Foreskin melanocyte (primary cell): ENCODE measurements at places on chromosomes 16 and 17.
A peak's percentile ranks its signal among the peaks of the same experiment; 100 is the strongest.

DNA sequence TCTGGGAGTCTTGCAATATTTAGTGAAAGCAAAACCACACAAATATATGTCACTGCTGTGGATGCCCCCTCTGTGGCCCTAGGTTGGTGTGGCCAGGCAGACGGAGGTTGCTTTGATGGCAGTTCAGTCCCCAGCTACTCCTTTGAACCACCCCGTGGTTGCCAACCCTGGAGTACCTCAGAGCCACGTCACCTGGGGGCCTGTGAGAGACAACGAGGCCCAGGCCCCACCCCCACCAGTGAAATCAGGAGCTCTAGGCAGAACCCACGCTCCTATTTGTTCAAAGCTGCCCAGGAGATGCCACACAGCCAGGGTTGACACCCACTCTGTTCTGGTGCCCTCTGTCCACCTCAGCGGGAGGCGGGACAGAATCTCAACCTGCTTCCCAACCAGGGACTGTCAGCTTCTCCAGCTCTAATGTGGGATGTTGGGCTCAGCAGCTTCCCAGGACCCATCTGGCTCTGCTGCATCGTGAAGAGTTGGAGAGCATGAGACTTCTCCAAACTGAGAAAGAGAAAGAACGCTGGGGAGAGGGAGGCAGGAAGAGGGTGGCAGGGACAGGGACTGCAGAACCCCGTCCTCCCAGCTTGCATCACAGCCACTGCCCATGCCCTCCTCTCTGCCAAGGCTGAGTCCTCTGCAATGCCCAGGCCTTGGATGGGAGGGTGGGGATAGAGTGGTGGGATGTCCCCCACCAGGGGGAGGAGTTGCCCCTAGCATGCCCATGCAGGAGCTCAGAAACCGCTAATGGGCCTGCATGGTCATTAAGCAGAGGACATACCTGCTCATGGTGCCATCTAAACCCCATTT lies 81.8 kb downstream of the C16orf78 start:
- no peak for DNase-seq

GRCh38 chr16:21720533-21720932 lies 56.8 kb downstream of the OTOA start:
- no peak for DNase-seq

- DNase-seq = no peak
Measured at GRCh38 chr16:80018466-80018865, 417.9 kb upstream of the MAF start.

DNA sequence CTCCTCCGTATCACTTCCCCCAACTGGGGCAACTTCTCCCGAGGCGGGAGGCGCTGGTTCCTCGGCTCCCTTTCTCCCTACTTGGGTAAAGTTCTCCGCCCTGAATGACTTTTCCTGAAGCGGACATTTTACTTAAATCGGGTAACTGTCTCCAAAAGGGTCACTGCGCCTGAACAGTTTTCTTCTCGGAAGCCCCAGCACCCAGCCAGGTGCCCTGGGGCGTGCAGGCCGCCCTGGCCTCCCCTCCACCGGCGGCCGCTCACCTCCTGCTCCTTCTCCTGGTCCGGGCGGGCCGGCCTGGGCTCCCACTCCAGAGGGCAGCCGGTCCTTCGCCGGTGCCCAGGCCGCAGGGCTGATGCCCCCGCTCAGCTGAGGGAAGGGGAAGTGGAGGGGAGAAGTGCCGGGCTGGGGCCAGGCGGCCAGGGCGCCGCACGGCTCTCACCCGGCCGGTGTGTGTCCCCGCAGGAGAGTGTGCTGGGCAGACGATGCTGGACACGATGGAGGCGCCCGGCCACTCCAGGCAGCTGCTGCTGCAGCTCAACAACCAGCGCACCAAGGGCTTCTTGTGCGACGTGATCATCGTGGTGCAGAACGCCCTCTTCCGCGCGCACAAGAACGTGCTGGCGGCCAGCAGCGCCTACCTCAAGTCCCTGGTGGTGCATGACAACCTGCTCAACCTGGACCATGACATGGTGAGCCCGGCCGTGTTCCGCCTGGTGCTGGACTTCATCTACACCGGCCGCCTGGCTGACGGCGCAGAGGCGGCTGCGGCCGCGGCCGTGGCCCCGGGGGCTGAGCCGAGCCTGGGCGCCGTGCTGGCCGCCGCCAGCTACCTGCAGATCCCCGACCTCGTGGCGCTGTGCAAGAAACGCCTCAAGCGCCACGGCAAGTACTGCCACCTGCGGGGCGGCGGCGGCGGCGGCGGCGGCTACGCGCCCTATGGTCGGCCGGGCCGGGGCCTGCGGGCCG lies 1.6 kb downstream of the HIC1 start:
- DNase-seq = no peak

- DNase-seq = no peak
Measured at GRCh38 chr16:920717-921116, 50.1 kb downstream of the LMF1 start.

- DNase-seq = no peak
Measured at GRCh38 chr17:1222321-1222720, 42.5 kb upstream of the ABR start.

DNA sequence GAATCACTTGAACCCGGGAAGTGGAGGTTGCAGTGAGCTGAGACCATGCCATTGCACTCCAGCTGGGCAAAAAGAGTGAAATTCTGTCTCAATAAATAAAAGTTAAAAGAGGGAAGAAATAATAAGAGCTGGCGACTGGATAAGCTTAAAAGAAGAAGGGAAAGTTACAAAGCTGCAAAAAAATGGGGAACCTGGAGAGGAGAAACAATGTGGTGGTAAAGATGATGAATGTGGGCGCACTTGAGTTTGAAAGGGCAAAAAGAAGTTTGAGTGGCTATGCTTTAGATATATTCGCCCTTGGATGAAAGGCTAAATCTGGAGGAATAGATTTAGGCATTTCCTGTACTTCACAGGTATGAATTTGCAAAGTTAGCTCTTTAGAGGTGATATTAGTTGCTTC lies 53.0 kb upstream of the YPEL2 start:
- no peak for DNase-seq

DNA sequence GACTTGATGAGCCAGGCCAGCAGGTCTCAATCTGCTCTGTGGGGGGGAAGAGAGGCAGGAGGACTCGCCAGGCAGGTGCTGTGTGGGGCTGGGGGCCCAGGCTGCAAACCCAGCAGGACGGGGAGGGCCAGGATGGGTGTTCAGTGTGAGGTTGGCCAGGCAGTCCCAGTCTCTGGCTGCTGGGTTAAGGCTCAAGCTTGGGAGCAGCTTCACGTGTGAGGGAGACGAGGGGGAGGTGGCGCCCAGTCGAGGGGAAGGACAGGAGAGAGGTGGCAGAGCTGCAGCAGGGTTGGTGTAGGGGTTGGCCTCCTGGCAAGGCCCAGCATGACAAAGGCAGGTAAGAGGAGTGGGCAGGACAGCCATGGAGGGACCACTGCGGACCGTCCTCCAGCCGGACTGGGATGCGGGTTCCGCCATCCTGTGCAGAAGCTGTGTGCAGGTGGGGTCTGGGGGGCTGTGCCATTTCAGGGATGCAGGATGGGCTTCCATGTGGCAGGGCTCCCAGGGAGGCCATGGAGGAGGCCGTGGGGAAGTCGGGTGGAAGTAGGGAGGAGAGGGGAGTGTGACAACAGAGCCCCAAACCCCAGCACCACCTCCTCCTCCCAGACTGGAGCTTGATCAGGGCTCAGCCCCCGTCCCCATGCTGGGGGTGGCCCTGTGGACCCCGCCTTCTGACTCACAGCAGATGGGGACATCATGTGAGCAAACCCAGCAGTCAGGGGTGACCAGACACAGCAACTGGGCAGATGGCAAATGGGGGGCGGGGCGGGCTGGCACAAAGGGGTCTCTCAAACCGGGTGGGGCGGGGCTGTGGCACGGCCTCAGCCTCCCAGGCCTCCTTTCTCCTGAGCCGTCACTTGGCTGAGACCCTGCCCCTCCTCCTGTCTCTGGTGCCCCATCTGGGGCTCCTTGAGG lies 2.8 kb downstream of the ADGRG1 start:
- DNase-seq = no peak

DNA sequence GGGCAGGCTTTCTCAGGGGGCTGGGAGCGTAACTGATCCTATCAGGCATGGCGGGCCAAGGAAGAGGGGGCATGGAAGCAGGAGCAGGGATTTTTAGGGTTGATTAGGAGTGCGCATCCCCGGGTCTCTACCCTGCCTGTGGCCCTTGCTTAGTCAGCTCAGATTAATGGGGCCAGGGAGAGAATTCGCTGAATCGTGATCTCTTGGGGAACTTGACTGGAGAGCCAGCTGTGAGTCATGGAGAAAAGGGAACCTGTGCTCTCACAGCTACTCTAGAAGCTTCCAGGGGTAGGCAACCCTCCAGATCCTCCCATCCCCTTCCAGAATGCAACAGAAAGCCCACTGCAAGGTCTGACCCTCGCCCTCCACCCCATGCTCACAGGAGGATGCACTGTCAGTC lies 3.6 kb downstream of the FOXN1 start:
- DNase-seq = no peak

- no peak for DNase-seq
Measured at GRCh38 chr17:76734080-76734840, 2.9 kb downstream of the SRSF2 start.

- no peak for DNase-seq
Measured at GRCh38 chr17:16255481-16255921, 38.5 kb downstream of the PIGL start.

GRCh38 chr16:559411-560203 lies 587 bp upstream of the PRR35 start:
- DNase-seq = no peak

DNA sequence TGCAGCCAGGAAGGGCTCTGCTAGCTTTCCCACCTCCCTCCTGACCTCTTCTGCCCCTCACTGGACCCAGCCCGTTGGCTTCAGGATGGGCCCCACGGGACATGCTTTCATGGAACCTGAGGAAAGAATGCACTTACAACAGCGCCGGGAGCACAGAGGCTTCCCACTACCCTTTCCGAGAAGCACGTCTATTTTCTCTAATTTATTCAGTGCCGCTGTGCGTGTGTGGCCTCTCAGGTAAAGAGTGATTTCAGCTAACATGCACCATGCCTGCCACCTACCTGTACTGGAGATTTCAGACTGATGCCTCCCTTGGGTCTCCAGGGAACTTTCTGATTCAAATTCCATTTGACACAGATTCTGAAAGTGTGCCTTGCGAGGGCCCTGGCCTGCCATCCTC lies 140.1 kb downstream of the CYLD start:
- DNase-seq = no peak

DNA sequence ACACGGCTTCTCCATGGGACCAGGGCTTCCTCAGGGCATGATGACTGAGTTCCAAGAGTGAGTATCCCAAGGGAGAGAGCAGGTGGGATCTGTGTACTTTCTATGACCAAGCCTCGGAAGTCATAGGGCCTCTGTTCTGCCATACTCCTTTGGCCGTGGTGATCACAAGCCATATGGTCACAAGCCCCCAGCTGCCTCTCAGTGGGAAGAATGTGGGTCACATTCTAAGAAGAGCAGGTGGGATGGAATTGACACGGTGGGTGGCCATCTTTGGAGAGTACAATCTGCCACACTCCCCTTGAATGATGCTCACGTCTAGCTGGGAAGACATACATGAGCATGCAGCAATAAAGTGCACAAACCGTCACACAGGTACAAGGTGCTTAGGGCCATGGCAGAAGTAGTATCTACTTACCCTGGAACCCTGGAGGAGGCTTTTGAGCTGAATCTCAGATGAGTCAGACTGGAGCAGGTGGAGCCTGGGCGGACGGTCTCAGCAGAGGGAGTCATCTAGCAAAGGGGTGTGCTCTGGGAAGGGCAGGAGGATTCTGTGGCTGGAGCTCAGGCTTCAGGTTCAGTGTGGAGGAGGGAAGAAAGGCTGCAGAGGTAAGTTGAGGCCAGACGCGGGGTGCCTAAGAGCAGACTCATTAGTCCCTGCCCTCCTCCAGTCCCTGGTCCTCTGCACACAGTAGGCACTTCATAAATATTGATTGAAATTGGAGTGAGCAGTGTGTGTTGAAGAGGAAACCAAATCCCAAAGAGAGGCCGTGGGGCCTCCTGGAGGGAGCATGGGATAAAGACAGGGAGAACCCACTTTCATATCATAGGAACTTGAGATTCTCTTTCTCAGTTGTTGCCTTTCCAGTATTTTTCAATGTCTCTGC lies 26.6 kb downstream of the GOSR2 start:
- no peak for DNase-seq

- DNase-seq = no peak
Measured at GRCh38 chr16:58086381-58087208, 42.6 kb downstream of the CFAP20 start.

DNA sequence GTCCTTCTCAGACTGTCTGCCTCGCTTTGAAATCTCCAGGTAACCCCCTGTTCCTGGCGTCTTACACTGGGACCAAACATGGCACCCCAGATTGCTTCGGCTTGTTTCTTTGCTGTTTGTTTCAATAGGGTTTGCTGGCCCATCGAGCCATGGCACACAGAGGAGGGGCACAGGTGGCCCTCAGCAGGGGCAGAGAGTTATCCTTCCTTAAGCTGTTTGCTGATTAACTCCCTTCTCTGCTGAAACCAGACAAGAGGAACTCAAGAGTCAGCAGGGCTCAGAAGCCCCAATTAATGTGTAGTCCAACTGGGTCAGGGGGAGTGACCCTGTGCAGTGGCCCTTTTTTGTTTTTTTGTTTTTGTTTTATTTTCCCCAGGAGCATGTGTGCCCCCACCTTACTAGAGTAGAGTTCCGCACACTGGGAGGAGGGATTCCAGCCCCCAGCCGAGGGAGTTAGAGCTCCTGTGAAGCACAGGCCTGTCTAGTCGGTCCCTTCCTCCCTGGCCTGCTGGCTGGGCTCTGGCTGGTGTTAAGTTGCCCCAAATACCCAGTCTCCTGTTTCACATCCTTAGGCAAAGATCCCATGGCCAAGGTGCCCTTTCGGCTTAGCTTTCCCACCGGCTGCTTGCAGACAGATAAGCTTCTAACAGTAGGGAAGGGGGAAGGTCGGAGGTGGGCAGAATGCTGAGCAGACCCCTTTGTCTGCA lies 39.3 kb downstream of the YPEL2 start:
- no peak for DNase-seq

- DNase-seq = no peak
Measured at GRCh38 chr17:67245694-67246402, 852 bp upstream of the HELZ start.

- no peak for DNase-seq
Measured at GRCh38 chr16:88499292-88499691, 46.2 kb downstream of the ZFPM1 start.

DNA sequence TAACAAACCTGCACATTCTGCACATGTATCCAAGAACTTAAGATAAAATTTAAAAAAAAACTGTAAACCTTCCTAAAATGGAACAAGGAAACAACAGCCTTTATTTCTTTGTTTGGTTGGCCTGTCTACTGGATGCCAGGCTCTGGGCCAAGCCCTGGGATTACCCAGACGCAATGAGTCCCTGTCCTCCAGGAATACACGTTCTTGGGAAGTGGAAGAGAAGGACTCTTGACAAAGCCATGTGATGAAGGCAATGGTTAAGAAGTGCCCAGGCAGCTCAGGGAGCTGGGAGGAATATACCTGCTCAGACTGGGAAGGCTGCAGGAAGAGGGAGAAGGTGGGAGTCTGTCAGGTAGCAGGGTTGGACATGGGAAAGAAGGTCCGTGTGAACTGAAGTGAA lies 115.4 kb downstream of the AXIN2 start:
- no peak for DNase-seq

- DNase-seq = peak; percentile 67
Measured at GRCh38 chr16:83336603-83337002, 471.2 kb upstream of the HSBP1 start.
